Muscle of arm (tissue), 14 donors: ENCODE measurements at places on chromosomes 12 and 14.

DNA sequence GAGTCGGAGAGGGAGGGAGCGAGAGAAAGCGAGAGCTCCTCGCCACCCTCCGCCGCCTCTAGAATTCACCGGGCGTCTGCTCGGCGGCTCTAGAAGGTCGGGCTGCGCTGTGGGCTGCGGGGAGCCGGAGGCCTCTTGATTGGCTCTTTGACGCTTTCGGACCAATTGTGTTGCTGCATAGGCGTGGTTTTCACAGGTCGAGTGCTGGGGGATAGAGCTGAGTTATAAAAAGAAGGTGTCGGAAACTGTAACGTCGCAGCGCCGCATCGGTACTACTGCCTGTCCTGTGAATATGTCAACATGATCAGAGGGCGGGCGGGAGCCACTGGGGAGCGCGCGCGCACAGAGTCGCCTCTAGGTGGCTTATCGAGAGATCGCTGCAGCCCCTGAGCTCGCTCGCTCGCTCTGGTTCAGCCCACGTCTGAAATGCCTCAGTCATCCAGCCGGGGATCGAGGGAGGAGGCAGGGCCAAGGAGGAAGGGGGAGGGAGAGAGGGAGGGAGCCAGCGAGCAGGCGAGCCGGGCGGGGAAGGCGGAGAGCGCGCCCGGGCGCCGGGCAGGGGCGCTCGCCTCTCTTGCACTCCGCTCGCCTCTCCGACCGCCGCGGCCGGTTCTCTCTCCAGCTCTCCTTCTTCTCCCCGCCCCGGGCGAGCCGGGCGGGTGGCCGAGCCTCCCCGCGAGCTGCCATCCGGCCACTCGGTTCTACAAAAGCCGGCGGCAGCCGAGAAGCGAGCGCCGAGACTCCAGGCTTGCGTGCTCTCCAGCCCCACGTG lies at the start of gene TBX3:
TSS of gene TBX3 (minus strand) at position 78 of the 772 bp plus-strand sequence. CDS start 975 bp downstream, outside the sequence.
- DNase-seq = peak; percentile 97

GRCh38 chr12:91276509-91276908 lies 93.9 kb upstream of the DCN start:
- no peak for DNase-seq

GRCh38 chr12:91037276-91037675 lies 20.5 kb downstream of the KERA start:
- DNase-seq = no peak

DNA sequence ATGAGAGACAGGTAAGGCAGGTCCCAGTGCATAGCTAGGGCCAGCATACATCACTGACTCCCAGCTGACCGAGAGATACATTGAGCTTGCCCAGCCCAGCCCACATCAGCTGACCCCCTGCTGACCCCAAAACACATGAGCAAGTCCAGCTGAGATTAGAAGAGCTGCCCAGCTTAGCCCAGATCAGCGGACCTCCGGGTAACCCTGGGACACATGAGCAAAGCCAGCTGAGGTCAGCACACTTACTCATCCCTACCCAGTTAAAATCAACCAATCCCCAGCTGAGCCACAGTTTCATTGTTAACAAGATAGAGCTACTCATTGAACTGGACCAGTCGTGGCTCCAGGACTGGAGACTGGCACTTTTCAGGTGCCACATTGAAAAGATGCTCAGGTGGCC lies 21.8 kb upstream of the FBXO34 start:
- DNase-seq = no peak

- DNase-seq = no peak
Observed at GRCh38 chr12:14614704-14615121, 47.0 kb upstream of the PLBD1 start.

DNA sequence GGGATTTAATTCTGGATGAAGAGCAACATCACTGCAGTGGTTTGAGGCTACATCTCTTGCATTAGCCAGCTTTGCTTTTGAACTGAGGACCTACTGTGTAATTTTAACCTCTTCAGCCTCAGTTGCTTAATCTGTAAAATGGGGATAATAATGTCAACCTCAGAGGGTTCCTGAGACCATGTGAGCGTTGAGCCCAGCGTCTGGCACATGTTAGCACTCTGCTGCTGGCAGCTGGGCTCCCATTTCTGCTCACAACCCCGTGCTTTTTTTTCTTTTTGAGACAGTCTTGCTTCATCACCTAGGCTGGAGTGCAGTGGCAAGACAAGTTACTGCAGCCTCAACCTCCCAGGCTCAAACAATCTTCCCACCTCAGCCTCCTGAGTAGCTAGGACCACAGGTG lies 31.6 kb downstream of the TESC start:
- no peak for DNase-seq

DNA sequence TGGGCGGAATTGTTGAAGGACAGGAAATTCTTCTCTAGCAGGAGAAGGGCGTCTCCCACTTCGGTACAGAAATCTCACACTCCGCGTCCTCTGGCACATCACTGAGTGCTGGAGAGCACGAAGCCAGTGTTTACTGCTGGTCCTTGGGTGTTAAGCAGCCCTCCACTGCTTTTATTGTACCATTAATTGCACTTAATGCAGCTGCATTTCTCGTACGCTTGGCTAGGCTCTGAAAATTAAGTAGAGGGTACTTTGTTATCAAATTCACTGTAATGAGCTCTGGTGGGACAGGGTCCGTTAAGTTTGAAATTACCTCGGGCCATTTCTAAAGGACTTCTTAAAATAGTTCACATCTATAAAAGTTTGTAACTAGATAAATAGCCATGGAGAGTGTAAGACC lies 411.2 kb downstream of the NPAS3 start:
- no peak for DNase-seq

- DNase-seq = no peak
Observed at GRCh38 chr12:2548081-2548480, 246.7 kb upstream of the FKBP4 start.

GRCh38 chr14:103801459-103801858 lies 45.9 kb downstream of the PPP1R13B start:
- DNase-seq = no peak

GRCh38 chr12:111091051-111091450 lies 170.7 kb upstream of the MYL2 start:
- no peak for DNase-seq

DNA sequence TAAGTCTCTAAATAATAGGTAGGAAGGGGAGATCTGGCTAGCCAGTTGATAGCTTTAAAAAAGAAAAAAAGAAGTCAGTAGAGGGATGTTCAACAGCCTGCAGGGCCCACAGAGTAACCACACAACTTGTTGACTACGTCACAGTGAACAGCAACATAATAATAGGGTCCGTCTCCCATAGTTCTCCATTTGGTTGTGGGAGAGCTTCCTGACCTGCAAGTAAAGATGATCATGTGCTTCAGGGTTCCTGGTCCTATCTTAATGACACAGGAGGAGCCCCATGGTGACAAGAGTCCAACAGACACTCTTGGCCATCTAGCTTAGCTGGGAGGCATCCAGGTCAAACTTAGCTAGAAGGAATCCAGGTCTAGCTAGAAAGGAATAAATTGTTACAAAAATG lies 36.2 kb downstream of the FGD6 start:
- DNase-seq = no peak

- no peak for DNase-seq
Observed at GRCh38 chr14:64786296-64787149, 82.3 kb downstream of the PLEKHG3 start.

GRCh38 chr12:101277443-101277842 lies 2.5 kb upstream of the UTP20 start:
- DNase-seq = no peak

GRCh38 chr12:72546106-72546505 lies 273.9 kb downstream of the TRHDE start:
- DNase-seq = no peak

DNA sequence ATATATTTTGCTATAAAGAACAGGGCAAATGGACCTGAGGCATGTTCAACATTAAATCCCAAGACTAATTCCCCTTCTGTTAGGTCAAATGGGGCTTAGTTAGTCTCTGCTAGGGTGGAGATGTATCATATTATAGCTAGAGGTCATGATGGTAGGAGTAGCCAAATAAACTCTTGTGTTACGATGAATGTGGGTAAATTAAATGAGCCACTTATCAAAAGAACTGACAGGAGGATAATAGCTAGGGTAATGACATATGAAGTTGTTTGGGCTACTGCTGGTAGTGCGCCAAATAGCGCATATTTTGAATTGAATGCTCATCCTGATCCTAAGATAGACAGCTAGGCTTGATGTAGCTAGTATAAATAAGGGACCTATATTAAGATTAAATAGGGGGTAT lies 445.0 kb downstream of the GXYLT1 start:
- DNase-seq = no peak

- no peak for DNase-seq
Observed at GRCh38 chr14:26963711-26964110, 365.9 kb upstream of the NOVA1 start.

DNA sequence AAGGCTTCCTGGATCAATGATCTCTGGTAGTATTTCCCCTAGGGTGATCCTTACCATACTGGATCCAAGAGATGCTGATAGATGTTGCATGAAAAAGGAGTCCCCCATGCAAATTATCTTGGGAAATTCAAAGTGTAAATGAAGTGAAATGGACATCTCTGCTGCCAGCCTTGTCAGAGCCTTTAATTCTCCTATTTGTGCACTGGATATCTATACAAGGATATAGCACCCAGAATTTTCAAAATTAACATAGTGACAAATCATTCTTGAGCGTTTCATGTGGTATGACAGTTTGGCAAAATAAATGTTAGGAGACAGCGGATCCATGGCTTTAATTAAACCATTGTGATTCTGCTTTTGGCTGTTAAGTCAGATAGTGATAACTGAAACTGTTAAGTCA lies 260.9 kb downstream of the KSR2 start:
- no peak for DNase-seq

- DNase-seq = no peak
Observed at GRCh38 chr14:38001501-38001900, 206.2 kb upstream of the SSTR1 start.

DNA sequence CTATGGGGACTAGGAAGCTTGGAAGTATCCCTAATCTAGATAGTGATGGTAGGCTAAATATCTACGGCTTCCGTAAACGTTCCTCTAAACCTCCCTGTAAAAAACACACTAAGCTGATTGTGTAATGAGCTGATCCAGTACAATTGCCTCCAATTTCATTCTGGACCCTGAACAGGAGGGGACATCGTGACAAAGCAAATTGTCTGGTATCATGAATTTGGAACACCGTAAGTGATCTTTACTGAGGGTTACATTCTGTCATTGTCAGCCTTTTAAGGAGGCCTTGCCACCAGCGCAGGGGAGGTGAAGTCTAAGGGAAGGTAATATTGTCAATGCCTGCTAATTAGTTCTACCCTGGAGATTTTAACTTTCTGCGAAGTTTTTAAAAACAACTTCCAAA lies 487 bp upstream of the MGST1 start:
- DNase-seq = peak; percentile 4

DNA sequence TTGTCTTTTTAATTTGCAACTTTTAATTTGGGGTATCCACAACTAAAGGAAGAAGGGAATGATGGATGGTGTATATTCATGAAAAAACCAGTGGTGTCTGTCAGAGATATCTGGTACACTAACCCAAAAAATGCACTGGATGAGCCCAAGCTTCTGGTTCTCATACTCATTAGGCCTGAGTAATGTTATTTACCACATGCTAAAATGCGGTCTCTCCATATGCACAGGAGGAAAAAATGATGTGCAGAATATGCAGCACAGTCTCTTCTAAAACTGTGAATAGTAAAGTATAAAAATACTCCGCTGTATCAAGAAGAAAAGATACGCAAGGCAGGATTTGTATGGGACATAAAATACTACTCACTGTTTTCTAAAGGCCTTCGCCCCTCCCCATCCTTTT lies 275.6 kb upstream of the NAV3 start:
- no peak for DNase-seq

DNA sequence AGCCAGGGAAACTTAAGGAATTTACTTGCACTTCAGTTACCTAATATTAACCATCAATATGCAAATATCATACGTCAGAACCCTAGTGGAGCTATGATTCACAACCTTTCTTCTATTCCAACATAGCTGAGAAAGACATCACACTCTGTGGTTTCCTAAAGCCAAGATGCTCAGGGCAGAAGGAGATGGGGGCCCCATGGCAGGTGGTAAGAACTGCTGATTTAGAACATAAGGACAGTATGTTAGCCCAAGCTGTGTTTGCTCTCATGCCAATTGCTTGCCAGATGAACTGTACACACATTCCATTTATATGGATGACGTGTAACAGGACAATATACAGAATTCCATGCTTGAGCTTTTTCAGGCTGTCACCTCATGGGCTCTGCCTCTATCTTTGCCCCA lies 34.6 kb downstream of the HECTD4 start:
- no peak for DNase-seq

DNA sequence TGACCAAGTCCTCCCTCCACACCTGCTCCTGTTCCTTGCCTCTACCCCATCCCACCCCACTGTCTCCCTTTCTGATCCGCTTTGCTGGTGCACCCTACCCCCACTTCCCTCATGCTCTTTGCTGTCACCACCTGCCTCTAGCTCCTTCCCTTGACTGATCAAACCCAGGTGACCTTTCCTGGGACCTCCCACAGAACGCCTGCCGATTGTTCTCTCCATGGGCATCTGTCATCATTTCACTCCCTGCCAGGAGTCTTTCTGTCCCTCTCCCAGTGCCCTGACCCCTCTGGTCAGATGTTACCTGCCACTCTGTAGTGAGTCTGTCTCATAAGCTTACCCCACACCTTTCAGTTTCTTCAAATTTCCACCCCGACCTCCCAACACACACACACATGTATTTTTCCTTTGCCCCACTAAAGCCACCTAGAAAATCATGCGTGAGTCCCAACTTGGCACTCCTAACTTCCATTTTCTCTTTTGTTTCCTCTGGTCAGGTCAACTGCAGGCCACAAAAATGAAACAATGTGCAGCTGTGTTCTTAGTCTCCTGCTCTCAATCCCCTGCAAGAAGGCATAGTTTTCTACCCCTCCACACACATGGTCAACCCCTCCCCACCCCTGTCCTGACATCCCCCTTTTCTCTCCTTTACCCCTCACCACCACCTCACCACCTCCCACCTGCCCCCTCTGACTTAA lies 229.8 kb downstream of the DPF3 start:
- no peak for DNase-seq

DNA sequence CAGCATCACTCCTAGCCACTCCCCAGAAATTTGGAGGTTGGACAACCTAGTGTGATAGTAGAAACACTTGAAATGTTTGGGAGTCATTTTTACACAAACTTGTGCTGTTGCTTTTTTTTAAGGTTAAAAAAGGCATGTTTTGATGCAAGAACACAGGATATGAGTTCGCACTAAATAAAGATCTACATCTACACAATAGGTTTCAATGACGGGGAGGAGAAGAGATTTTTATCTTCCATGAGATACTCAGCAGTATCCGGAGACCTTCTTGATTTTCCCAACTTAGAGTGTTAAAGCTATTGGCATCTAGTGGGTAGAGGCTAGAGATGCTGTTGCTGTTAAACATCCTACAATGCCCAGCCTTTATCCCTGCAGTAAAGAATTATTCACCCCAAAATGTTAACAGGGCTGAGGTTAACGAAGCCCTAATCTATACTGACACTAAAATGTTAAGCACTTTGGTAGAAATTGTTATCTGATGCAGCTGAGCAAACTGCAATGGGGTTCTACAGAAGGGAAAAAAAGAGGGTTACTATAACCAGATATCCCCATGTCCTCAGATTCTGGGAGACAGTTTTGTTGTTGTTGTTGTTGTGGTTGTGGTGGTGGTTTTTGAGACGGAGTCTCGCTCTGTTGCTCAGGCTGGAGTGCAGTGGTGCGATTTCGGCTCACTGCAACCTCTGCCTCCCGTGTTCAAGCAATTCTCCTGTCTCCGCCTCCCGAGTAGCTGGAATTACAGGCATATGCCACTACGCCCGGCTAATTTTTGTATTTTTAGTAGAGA lies 14.0 kb upstream of the PCNX1 start:
- no peak for DNase-seq
